ENCODE measurements at places on chromosomes 3 and 15.

DNA sequence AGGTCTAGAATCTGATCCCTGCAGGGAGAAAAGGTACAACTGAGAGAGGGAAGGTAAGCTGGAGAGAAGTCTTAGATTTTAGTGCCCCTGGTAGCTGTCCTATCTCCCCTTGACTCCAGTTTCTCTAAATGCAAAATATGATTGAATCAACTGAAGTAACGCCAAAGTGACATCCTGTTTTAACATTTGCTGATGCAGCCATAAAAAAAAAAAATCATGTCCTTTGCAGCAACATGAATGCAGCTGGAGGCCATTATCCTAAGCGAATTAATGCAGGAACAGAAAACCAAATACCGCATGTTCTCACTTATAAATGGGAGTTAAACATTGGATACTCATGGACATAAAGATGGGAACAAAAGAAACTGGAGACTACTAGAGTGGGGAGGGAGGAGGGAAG is 42.4 kb upstream of the LCTL start:
- no peak for DNase-seq

- DNase-seq = no peak
Measured at GRCh38 chr3:85864896-85865295, 906.1 kb downstream of the CADM2 start.

DNA sequence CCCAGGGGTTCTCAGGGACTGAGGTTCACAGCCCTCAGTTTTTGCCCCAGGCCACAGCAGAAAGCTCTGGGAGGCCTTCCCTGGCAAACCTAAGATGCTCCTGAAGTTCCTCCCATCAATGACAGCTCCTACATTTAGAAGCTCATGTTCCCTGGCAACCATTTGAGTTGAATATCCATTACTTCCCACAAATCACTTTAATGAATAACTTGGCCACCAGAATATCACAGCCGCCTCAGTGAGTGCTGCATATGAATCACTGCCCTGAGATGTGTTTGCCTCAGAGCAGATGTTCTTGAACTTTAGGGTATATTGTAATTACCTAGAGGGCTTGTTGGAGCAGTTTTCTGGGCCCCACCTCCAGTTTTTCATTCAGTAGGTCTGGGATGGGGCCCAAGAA is 27.4 kb downstream of the SLCO2A1 start:
- no peak for DNase-seq

DNA sequence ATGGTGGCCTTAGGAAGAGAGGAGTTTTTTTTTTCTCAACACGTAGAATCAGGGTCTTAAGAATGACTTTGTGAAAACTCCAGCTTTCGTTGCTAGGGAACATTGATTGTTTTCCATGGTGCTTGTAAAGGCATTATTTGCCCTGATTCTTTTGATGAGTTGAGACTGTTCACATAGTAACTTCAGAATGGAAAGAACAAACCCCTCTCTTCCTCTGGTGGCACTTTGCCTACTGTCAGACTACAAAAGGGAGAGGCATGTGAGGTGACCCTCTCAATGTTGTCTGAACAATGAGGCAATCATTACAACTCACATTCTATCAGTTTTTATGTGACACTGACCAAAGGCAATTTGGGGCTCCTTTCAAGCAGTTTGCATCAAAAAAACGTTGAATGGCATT is 477.8 kb downstream of the FGF12 start:
- DNase-seq = no peak

GRCh38 chr15:29590701-29591100 is 231.6 kb downstream of the TJP1 start:
- no peak for DNase-seq

- DNase-seq = no peak
Measured at GRCh38 chr3:122621112-122621511, 43.7 kb downstream of the PARP15 start.
